ENCODE measurements at places on chromosomes 13 and 19.

DNA sequence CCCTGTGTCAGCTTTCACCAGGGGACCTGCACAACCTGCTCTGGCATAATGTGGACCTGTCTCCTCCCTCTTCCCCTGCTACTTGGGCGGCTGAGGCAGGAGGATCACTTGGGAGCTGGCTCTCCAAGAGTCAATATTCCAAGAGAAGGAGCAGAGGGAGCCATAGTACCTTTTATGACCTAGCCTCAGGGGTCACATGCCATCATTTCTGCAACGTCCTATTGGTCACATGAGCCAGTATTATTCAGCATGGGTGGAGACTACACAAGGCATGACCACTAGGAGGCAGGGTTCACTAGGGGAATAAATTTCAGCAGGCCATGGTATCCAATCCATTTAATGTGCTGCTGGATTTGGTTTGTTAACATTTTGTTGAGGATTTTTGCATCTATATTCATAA lies 12.0 kb upstream of the SHFL start:
- no peak for DNase-seq

DNA sequence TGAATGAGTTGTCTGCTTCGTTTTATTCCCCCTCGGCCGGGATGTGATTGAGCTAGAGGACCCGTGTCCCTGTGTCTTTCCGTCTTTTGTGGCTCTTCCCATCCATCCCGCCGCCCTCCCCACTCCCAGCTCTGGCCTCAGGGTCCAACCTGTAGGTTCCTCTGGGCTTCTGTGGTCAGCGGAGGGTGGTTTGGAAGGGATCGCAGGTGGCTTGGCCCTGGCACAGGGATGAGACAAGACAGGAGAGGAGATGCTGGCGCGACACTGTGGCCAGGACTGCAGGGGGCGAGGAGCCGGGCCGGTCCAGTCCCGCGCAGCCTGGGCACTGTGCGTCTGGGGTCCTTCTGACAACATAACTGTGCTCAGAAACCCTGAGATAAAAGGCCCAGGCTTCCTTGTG lies 2.0 kb downstream of the EVI5L start:
- no peak for DNase-seq

GRCh38 chr19:14530005-14530348 lies 583 bp downstream of the TECR start:
- no peak for DNase-seq

- DNase-seq = no peak
Observed at GRCh38 chr13:110524541-110525257, 36.8 kb downstream of the RAB20 start.

- no peak for DNase-seq
Observed at GRCh38 chr13:29909081-29909730, 58.8 kb upstream of the UBL3 start.

DNA sequence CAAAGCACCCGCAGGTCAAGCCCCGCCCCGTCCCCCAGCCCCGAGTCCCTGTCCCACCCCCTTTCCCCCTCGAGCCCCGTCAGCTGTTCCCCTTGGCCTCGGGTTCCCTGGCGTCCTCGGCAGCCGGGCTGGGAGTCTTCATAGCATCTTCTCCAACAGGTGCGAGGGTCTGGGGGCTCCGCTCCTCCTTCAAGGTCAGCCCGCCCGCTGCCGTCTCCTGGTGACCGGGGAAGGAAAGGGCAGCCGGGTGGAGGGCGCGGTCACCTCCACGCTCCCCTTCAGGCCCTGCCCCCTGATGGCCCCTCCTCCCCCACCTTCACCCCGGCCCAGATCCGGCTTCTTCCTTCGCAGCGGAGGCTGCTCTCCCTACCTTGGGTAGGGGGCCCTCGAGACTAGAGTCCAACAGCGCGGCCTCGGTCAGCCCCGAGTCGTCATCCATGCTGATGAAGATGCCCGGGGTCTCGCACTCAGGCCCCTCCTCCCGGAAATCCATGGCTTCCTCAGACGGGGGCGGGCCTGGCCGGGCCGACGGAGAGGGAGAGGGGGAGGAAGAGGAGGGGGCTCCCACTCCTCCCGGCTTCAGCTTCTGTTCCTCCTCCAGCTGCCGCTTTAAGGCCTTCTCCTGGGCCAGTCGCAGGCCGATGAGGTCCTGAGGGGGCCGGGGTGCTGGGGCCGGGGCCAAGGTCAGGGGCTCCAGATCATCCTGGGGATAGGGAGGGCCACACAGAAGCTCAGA lies 541 bp upstream of the RSPH6A start:
- DNase-seq = peak; percentile 89
